Progenitor cell of endocrine pancreas (in vitro differentiated cells): ENCODE measurements at places on chromosomes 13 and 19.

- DNase-seq = no peak
These were observed 660 bp downstream of the CIC start for GRCh38 chr19:42269478-42270345.

DNA sequence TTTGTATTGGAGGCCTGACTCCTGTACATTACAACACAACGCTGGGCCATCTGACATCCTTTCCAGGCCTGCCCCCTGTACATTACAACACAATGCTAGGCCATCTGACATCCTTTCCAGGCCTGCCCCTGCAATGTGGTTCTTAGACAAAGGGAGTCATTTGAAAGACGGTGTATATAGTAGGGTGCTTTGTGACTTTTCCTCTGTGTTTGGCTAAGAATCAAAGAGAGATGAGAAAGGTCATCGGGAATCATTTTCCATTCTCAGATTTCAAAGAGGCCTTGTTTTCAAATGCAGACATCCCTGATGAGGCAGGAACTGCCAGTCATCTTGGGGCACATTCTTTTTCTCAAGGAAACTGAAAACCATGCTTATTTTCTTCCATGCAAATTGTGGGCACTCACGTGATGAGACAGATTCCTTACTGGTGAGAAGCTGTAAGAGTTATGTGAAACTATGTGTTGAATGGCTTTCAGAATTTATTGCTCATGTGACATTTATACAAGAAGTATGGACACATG is 551.6 kb downstream of the MYO16 start:
- no peak for DNase-seq

DNA sequence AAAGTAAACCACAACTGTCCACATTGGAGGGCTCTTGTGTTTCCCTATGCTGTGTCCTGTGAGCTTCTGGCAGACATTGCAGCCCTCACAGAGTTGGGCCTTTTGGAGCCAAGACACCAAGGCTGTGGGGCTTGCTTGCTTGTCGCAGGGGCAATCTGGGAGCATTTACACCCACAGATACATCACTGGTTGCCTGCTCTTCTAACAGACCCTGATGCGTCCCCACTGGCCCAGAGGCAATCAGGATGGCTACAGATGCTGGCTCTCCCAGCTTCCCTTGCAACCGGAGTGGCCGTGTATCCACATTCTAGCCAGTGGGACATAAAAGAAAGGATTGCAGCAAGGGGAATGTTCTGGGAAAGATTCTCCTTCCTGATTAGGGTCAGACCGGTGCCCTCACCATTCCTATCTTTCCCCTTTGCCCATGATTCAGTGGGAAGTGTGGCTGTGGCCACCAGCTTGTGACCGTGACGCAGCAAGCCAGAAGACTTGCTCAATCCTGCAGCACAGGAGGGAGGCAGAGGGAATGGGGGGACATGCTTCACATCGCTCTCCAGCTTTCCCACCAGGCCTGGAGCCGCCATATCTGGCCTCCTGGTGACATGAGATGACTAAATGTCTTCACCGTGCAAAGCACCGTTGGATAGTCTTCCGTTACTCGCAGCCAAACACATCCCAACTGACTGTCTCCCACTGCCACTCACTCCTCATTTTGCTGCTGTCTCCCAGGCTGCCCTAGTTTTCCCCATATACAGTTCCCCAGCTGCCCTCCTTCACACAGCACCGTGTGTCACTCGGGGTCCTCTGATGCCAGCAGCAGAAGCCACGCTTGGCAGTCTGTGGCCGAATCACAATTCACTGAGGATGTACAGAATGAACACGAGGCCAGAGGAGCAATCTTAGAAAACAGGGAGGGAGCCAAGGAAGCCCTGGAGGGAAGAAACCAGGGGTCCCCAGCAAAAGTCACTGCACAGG is 151.0 kb downstream of the DPF1 start:
- no peak for DNase-seq

GRCh38 chr13:47908197-47908902 is 92.7 kb downstream of the SUCLA2 start:
- no peak for DNase-seq

DNA sequence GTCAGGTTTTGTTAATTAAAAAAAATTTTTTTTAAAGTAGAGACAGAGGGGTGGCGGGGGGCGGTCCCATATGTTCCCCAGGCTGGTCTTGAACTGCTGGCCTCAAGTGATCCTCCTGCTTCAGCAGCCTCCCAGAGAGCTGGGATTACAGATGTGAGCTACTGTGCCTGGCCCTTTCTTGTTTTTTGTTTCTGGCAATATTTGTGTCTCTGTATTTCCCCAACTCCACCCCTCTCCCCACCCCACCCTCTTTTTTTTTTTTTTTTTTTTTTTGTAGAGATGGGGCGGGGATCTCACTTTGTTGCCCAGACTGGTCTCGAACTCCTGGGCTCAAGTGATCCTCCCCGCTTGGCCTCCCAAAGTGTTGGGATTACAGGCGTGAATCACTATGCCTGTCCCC is 600 bp upstream of the CAPN12 start:
- DNase-seq = no peak

DNA sequence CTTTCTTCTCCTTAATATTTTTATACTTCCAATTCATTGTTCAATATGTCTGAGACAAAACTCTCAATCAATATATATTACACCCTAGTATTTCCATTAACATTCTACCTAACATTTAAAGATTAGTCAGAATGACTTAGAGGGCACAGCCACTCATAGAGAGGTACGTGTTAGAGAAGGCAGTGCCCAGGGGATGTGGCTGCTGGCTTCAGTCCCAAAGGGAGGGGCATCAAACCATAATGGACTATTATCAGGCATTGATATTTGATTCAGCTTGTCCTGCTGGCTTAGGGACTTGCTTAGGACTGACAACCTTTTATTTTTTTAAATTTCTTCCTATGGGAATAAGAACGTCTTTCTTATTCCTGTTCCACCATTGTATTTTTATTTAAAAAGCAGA is 1392.0 kb upstream of the ATXN8OS start:
- DNase-seq = no peak

- DNase-seq = no peak
These were observed 34.7 kb upstream of the IRS2 start for GRCh38 chr13:109821103-109821502.

DNA sequence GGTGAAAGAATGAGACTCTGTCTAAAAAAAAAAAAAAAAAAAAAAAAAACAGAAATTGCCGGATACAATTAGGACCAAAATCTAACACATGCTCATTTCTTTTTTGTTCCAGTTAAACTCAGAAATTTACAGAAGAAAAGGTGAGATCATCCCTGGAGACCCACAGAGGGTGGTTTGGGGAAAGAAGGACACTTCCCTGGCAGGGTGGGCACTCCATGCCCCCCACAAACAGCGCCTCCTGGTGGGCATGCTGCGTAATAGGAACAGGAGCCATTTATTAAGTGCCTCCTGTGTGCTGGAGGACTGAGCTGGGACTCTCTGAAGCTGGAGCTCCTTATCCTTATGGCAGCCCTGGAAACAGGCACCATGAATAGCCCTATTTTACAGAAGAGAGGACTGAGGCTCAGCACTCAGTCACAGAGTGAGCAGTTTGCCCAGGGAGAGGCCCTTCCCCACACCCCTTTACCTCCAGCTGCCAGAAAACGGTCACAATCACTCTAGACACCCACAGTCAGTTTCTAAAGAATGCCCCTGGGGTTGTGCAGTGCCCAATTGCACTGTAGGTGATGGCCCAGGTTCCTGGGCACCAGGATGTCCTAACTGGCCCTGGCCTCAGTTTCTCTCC is 10.1 kb downstream of the C19orf38 start:
- no peak for DNase-seq

GRCh38 chr19:19459707-19460251 is 54.3 kb downstream of the GATAD2A start:
- DNase-seq = no peak

DNA sequence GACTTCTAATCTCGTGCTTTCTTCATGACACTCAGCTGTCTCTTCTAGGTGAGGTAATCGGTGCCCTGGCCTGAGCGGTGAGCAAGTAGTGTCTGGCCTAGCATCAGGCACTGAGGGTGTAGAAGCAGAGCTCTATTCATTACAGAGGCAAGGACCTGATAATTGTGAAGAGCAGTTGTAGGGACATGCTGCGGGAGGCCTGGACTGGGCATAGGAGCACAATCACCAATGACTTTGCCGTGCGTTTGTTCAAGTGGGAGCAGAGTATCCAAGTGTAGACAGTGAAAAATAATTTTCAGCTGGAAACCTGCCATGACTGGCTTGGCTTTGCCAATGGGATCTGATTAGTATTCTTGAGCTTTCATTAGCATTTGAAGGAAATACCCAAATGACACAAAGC is 32.1 kb upstream of the DCLK1 start:
- no peak for DNase-seq

GRCh38 chr19:28247243-28247642 is 965.7 kb downstream of the UQCRFS1 start:
- DNase-seq = no peak

- no peak for DNase-seq
These were observed 1.5 kb downstream of the SIN3B start for GRCh38 chr19:16830679-16831078.

DNA sequence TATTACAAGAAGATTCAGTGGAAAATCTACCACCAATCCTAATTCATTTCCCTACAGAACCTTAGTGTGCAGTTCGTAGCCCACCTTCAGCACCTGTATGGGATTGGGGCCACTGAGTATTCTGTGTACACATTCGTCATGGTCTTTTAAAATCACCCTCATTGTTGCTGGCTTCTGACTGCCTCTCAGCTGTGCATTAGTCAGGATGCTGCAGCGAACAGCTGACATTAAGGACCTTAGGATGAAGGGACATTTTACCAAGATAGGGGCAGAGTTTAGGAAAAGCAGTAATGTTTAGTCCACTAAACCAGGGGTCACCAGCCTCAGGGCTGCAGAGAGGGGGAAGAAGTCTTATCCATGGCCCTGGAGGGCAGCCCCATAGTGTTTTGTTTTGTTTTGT is 176.5 kb downstream of the COL4A1 start:
- DNase-seq = no peak

- DNase-seq = no peak
These were observed 14.4 kb downstream of the NAXD start for GRCh38 chr13:110629735-110630134.

DNA sequence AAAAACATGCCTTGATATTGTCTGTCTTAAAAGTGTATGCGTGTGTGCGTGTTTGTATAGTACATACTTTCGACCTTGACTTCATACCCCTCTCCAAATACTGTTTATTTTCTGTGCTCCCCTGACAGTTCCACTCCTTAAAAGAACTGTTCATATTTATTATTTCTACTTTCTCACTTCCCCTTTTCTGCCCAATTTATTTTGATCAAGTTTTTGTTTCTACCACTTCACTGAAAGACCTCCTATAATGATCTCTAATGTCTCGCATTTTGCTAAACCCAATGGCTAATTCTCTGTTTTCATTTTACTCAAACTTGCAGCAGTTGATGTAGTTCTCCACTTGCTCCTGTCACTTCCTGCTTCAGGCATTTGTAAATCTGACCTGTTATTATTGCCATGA is 426.1 kb upstream of the KLF12 start:
- no peak for DNase-seq

GRCh38 chr19:32269831-32270230 is 75.6 kb upstream of the ZNF507 start:
- no peak for DNase-seq

DNA sequence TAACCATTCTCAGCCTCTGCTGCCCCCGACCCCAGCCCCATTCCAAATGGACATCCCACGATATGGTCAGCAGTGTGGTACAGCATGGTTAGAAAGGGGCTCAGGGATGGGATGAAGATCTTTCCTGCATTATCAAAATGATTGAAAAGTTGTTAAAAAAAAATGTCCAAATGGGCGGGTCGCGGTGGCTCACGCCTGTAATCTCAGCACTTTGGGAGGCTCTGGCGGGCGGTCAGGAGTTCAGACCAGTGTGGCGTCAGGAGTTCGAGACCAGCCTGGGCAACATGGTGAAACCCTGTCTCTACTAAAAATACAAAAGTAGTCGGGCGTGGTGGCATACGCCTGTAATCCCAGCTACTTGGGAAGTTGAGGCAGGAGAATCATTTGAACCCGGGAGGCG is 54.3 kb upstream of the ZNF254 start:
- DNase-seq = no peak

GRCh38 chr19:34317311-34317927 is 47.6 kb upstream of the GPI start:
- DNase-seq = no peak

GRCh38 chr19:43639519-43640423 is at the start of gene CADM4:
Gene CADM4 (minus strand): TSS chr19:43639850. CDS start chr19:43639790, 60 bp downstream.
- DNase-seq = no peak

DNA sequence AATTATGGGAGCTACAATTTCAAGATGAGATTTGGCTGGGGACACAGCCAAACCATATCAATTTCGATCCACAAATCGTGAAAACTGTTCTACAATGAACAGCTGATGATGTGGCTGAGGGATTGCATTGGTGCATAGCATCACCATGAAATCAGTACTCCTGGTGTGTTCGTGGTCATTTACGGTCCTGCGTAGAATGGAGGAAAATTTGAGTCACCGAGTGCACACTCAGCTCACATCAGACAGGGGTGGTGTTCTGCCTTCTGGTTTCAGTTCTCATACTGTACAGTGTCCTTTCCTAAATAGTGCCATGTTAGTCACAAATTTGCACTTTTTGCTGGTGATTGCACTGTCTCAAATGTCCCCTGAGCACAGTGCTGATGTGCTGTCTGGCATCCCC is 39.2 kb downstream of the MYH14 start:
- no peak for DNase-seq

DNA sequence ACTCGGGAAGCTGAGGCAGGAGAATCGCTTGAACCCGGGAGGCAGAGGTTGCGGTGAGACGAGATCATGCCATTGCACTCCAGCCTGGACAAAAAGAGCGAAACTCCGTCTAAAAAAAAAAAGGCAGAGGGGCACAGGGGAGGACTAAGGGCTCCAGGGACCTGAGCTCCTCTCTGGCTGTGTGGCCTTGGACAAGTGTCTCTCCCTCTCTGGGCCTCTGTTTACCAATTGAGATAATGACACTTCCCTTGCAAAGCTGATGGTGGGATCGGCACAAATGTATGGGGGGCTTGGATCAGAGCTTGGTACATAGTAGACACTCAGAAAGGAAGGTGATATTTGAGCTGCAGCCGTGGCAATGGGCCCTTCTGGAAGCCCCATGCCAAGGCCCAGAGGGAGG is 11.4 kb upstream of the SPACA4 start:
- no peak for DNase-seq
